ENCODE measurements at places on chromosomes 16 and 17. TPM values are rescaled to one million over a fixed set of nuclear protein-coding genes. Genes with fewer than 3 reads are reported as not detected.

DNA sequence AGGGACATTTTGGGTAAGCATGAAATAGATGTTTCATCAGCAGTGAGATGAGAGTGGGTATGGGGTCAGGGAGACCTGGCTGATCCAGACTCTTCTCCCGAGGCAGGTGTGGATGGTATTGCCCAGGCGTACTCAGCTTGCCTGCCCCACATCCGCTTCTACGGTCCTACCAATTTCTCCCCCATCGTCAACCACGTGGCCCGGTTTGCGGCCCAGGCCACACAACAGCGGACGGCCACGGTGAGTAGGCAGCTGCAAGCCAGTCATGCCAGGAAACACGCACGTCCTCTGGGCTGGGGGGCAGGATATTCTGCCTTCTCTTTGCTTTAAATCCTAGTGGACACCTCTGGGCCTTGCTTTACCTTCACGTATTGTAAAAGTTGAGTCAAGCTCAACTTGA lies 44.7 kb downstream of the CPNE2 start:
- no peak for DNase-seq

- DNase-seq: no peak
Observed at GRCh38 chr17:332558-333322, 19.9 kb downstream of the RPH3AL start.

DNA sequence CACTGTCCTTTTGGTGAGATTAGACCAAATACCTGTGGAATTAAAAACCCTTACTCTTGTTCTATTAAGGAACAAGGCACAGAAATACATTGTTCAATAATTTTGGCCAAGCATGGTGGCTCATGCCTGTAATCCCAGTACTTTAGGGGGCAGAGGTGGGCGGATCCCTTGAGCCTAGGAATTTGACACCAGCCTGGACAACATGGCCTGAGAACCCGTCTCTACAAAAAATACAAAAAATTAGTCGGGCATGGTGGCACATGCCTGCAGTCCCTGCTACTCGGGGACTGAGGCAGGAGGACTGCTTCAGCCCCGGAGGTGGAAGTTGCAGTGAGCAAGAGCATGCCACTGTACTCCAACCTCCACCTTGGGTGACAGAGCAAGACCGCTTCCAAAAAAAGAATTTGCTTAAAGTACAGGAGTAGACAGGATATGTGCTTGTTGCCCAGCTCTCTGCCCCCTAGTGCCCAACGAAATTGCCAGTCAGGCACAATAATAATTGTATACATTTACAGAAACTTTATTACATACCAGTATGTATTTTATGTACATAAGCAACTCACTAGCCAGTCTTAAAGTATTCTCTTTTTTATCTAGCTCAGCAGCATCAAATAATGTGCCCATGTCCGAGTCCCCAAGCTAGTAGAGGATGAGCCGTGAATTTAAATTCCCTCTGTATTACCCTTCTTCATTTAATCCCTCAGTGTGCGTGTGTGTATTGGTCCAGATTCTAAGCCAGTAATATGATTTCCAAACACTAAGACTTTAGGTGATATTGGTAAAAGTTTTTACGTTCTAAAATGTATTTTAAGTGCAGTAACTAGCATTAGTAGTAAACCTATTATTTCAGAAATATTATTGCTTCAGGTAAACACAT lies 1.4 kb downstream of the THUMPD1 start:
- DNase-seq: peak; percentile 39

GRCh38 chr16:53583401-53583800 lies 80.4 kb upstream of the AKTIP start:
- DNase-seq: no peak

GRCh38 chr16:57411362-57411976 lies 6.9 kb downstream of the CCL17 start:
- no peak for DNase-seq

GRCh38 chr16:87407511-87408112 lies 15.5 kb downstream of the MAP1LC3B start:
- DNase-seq: no peak

GRCh38 chr17:42153919-42154742 lies 658 bp downstream of the RAB5C start:
- peak; percentile 13 for DNase-seq

DNA sequence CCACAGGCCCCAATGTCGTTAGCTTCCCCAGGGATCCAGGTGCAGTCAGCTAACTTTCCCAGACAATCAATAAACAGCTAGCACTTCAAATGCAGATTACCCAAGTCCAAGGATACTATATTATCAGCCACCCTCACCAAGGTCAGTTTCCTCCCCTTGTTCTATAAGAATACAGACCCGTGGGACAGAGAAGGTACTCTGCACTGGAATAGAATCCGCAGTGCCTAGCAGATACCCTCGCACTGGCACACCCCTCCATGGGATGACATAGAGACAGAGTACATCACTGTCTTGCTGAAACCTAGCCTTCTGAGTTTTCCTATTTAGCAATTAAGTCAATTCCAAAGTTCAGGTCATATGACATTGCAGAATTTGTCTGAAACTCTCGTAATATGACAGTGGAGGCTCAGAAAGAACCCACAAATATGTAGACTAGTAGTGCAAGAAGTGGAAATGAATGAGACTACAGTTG lies 40.0 kb upstream of the ABCA10 start:
- no peak for DNase-seq

- DNase-seq: peak; percentile 17
Observed at GRCh38 chr16:56669005-56669839, at the start of gene MT1H. Gene MT1H (plus strand): TSS chr16:56669814. CDS start chr16:56669885, 71 bp downstream.

GRCh38 chr16:17251496-17251895 lies 219.3 kb downstream of the XYLT1 start:
- no peak for DNase-seq

DNA sequence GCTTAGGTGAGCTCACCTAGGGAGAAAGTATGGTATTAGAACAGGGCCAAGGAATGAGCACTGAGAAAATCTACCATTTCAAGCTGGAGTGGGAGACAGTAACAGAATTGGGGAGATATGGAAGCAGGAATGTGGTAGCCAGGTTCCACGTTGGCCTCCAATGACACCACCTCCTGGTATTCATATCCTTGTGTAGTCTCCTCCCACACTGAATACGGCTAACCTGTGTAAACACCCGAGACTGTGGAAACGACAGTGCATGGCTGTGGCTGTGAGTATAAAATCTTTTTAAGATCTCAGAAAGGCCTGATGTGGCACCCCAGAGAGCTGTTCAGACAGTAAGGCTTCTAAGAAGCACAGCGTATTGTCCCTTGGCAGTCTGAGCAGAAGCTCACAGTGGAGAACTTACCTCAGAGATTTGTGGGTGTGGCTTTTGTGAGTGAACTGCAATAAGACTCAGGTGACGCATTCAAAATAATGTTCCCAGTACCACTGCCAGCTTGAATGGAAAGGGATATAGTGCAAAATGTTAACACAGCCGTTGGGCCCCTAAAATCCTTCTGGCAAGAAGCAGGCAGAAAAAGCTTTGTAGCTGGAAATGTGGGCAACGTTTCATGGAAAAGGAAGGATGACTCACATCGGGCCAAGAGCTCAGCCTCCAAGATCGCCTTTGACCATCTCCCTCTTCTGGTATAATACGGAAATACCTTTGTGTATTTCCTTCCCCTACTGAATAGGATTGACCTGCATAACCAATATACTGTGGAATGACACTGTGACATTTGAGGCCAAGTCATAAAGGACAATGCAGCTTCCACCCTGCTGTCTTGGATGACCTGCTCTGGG lies 14.4 kb downstream of the SDR42E1 start:
- no peak for DNase-seq

DNA sequence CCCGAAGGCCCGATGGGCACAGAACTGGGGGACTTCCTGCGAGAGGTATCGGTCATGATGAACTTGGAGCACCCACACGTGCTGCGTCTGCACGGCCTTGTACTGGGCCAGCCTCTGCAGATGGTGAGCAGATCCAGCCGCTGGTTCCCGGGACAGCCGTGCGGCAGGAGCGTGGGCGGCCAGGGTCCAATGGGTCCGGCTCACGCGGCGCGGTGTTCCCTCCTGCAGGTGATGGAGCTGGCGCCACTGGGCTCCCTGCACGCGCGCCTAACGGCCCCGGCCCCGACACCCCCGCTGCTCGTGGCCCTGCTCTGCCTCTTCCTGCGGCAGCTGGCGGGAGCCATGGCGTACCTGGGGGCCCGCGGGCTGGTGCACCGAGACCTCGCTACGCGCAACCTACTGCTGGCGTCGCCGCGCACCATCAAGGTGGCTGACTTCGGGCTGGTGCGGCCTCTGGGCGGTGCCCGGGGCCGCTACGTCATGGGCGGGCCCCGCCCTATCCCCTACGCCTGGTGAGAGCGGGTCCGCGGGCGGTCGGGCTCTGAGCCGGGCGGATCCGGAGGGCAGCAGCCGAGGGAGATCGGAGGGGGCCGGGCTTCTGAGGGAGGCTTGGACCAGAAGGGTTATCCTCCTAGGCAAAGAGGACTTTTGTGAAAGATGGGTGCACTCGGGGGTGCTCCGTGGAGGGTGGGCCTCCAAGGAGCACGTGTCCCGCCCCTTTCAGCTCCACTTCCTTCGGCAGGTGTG lies 3.0 kb downstream of the TNK1 start:
- DNase-seq: peak; percentile 82

DNA sequence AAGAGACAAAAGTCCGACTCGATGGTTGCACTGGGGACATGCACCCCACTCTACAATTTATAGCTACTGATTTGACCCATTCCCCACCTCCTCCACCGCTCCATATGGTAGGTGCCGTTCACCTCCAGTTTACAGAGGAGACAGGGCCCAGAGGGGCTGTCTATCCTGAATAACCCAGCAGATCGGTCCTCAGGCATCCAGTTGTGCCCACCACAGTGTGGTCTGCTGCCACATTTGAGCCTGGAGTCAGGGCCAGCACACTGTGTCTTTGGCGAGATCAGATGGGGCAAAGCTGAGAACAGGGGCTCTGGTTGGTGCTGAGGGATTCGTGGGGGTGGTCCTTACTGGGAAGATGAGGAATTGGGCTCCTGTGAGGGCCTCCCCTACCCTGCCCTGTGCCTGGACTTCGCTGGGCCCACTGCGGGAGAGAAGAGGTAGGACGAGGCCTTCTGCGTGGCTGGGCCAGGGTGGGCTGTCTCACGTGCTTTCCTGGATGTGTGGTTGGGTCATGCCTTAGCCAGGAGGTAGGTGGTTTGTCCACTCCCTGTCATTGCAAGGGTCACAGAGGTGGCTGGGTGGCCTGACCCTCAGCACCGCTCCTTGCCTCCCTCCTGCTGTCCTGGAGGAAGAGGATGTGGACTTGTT lies 2.8 kb downstream of the ADCY7 start:
- no peak for DNase-seq

- no peak for DNase-seq
Observed at GRCh38 chr17:29665481-29665810, 42.7 kb upstream of the CORO6 start.

GRCh38 chr17:20063665-20064648 lies 54.8 kb downstream of the SPECC1 start:
- no peak for DNase-seq

GRCh38 chr17:13395346-13395745 lies 206.4 kb downstream of the HS3ST3A1 start:
- DNase-seq: no peak

GRCh38 chr16:84507011-84507982 lies 2.8 kb upstream of the MEAK7 start:
- peak; percentile 40 for DNase-seq

GRCh38 chr16:66468321-66468965 lies 41.3 kb downstream of the BEAN1 start:
- no peak for DNase-seq

DNA sequence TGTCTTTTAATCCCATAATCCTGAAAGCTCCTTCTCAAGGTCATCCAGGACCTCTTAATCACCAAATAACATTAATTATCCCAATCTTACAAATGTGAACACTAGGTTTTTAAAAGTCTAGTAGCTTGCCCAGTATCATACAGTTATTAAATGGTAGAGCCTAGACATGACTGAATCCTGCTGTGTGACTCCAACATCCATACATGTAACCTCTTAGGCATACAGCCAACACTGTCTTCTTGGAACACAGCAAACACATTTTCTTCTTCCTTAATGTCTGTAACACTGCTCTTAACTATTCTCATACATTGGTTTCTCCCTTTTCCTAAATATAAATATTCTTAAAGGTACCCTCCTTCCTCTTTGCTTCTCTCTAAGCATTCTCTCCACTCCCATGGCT lies 13.7 kb downstream of the BRIP1 start:
- no peak for DNase-seq

- DNase-seq: no peak
Observed at GRCh38 chr16:83852774-83853173, 45.0 kb downstream of the HSBP1 start.

DNA sequence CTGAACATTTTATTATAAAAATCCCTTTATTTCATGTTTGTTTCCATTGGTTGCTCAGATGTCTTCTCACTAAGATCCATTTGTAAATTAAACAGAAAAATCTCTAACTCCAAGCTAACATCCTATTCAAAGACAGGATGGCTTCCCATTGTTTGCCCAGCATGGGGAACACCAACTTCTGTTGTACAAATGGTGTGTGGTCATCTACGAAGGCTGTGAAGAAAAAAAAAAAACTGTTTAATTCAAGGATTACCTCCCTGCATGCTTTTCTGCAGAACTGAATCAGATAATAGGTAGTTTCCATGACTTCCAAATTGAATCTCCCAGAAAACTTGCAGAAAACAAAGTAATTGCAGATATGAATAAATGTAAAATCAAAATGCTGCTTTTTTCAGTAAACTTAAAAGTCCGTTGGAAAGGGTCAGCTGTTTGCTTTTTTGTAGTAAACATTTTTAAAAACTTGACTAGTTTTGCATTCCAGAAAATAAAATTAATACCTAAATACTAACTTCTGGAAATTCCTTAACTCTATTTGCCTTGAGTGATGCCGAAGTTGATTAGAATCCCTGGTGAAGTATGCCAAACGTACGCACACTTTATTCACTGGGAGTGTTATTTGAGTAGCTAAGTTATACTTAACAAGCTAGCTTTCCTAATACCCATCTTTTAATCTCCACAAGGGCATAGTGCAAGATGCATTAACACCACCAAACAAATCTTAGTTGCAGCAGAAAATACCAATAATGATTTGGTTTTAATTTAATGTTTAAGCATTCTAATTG lies 7.7 kb downstream of the SALL1 start:
- no peak for DNase-seq

GRCh38 chr16:3597226-3597625 lies 14.2 kb downstream of the SLX4 start:
- no peak for DNase-seq

DNA sequence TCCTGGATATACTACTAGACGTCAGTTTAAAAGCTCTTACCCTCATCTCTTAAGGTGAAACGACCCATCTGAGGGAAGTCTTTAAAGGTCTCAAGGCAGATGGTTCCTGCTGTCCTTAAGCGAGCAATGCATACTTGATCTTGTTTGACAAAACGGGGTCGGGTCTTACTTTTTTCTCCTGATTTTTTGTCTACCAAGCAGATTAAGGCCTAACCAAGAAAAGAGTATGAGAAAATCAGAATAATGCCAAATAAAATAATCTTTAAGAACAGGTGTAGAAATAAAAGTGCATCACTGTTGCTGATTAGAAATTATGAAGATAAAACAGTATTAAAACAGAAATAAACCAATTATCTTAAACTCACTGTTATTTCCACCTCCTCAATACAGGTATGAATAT lies 24.4 kb upstream of the RSL1D1 start:
- DNase-seq: no peak

The ANKRD40 gene
- total RNA-seq: 31.1 TPM

The ODAD4 gene
- 0.40 TPM for total RNA-seq

The MYH8 gene
- not detected for total RNA-seq

The PLXDC1 gene
- 6.3 TPM for total RNA-seq

The MT4 gene
- not detected for total RNA-seq

The RABEP1 gene
- total RNA-seq: 37.6 TPM

The SBK1 gene
- 17.9 TPM for total RNA-seq
